Lung (tissue), 17 donors: ENCODE measurements at places on chromosomes 6 and 20. TPM values are rescaled to one million over a fixed set of nuclear protein-coding genes. Genes with fewer than 3 reads are reported as not detected.
A peak's percentile ranks its signal among the peaks of the same experiment; 100 is the strongest.

Gene BTNL2
- not detected for polyA plus RNA-seq

Gene MLIP
- polyA plus RNA-seq: 0.18 TPM

DNA sequence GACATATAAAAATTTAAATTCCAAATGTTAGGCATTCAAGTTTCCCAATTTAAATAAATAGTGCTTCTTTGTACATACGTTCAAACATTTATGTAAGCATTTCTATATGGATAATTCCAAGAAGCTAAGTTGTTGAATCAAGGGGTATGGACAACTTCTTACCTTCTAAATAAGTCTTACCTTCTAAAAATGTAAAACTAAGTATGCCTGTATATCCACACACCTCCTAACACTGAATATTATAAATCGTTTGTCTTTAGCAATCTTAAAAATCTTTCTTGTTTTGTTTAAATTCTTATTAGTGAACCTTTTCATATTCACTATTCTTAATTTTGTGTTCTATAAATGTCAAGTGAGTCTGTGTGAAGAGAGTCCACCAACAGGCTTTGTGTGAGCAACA lies 2.5 kb upstream of the ZSCAN16 start:
- DNase-seq: no peak

GRCh38 chr20:63980317-63980805 lies 571 bp upstream of the PRPF6 start:
- no peak for DNase-seq

- peak; percentile 28 for DNase-seq
These were observed 119.6 kb downstream of the SCML4 start for GRCh38 chr6:107704347-107705013.

DNA sequence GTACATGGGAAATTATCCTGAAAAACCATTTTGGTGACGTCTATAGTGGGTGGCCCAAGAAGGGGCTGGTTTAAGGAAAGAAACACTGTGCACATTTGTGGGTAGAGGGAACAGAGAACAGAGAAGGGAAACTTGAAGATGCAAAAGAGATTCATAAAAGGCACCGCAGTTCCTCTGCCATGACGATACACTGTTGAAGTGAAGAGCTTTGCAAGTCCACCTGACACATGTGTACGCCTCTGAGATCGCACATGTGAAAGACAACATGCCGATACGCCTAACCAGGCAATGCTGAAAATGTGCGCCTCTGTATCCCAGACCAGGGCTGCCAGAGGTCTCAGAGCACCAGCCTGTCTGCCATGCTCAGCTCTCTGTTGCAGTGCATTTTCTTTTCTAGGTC lies 180.9 kb downstream of the KIF16B start:
- no peak for DNase-seq

- peak; percentile 45 for DNase-seq
These were observed at the start of gene HLA-DRB1 for GRCh38 chr6:32589596-32590449. TSS of gene HLA-DRB1 (minus strand) at chr6:32589848. CDS start at chr6:32589742, 106 bp downstream.
